Umbilical cord (tissue), 2 donors: ENCODE measurements at places on chromosomes 5 and 9. TPM values are rescaled to one million over a fixed set of nuclear protein-coding genes. Genes with fewer than 3 reads are reported as not detected.

The MCIDAS gene
- total RNA-seq, result not detected

DNA sequence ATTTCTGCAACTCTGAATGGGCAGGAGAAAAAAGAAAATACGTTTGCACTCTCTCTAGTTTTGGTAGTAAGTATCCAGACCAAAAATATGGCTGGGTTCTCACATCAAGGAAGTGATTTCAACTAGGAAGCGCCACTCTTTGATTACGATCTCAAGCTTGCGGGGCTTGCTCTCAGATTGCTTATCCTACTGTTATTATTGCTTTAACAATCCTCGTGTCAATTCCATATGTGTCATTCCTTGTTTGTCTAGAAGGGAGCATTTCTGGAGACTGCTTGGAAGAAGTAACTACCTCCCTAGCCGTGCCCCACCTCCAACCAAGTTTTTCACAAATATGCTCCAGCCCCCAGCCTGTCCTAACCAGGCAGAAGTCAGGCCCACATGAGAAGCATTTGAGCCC is 3.5 kb downstream of the PRUNE2 start:
- no peak for DNase-seq

DNA sequence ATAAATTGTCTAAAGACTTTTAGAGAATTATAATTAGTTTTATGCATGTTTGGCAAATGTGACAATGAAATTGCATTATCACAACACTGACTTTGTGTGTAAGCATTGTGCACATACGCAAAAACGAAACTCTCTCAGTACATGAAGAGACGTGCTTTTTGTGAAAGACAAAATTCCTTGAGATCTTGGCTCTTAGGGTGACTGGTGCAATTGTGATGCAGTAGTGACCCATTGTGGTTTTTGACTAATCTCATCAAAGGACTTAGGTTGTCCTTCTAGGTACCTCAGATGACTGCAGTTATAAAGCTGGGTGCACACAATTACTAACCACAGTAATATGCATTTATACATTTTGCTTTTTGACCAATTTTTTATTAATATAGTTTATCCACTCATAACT is 25.3 kb upstream of the TYRP1 start:
- DNase-seq, result no peak

The IFNK gene
- total RNA-seq, result 2.4 TPM

DNA sequence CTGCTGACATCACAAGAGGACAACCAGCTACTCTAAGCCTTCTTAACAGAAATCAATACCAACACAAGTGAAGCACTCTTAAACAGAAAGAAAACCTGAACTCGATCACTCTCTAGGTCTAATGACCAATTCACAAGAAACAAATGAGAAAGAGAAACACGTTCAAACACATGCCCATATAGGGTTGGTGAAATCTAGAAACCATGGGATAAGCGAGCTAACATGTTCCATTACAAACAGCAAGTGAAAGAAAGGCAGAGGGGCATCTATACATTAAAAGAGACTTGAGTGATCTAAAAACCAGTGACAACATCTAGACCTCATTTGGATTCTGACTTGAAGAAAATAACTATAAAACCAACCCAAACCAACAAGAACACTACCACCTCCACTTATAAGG is 74.9 kb upstream of the RETREG1 start:
- no peak for DNase-seq

DNA sequence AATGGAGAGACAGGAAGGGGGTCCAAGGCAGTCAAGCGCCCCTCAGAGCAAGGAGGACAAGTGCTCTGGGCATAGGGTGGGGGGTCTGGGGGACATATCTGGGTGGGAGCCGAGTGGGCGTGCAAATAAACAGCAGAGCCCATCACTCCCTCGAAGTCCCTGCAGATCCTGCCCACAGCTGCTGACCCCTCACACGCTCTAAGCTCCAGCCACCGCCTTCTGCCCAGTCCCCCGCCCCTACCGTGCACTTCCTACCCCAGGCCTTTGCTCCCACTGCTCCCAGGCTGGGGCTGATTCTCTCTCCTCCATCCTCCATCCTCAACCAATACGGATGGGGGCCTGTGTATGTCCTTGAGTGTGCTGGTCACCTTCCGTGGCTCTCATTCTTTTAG is 16.9 kb upstream of the ALDH1B1 start:
- no peak for DNase-seq

DNA sequence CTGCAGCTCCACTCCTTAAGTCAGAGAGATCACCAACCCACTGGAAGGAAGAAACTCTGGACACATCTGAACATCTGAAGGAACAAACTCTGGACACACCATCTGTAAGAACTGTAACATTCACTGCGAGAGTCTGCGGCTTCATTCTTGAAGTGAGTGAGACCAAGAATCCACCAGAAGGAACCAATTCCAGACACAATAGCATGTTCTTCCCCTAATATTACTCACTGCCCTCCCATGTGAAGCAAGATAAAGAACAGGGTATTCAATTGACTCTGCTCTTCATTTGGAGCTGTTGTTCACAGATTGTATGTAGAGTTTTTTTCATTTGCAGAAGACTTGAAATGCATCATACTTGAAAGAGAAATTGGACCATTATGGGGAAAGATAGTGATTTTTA is 10.8 kb downstream of the SAXO1 start:
- no peak for DNase-seq

The ELAVL2 gene
- 7.2 TPM for total RNA-seq

DNA sequence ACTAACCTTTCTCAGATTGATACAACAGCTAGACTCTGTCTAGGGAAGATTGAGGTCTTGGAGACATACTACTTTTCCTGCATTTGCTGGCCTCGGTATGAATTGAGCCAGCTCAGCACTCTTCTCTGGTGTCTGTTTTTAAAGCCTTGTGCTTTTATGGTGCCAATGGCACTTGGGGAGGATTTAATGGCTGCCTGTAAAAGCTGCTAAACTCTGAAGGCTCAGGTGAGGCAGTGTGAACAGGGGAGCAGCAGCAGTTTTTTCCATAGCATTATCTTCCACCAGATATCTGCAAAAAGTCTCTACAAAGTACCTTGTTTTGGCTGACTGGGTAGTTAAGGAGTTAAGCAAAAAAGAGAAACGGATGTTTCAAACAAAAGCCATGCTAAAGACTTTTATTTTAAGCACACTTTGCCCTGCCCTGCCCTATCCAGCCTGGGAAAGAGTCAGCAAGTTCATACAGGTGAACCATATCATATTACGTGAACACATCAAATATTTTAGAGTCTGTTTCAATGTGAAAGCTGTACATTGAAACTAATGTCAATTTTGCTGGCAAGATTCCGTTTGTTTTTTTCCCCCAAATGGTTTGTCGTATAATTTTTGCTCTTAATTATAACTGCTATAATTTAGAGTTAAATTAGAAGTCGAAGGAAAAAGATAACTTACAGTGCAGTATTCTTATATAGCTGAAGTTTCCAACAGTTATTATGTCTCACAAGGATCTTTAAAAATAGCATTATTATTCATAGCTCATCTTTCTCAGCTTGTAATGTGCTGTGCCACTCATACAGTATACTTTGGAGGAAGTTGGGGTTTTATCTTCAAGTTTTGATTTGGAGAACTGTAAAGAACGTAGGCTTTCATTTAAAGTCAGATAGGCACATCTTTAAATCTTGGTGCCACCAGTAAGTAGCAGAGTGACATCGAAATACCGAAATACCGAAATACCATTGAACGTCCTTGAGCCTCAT is 424.1 kb upstream of the CD180 start:
- DNase-seq, result peak; percentile 33

DNA sequence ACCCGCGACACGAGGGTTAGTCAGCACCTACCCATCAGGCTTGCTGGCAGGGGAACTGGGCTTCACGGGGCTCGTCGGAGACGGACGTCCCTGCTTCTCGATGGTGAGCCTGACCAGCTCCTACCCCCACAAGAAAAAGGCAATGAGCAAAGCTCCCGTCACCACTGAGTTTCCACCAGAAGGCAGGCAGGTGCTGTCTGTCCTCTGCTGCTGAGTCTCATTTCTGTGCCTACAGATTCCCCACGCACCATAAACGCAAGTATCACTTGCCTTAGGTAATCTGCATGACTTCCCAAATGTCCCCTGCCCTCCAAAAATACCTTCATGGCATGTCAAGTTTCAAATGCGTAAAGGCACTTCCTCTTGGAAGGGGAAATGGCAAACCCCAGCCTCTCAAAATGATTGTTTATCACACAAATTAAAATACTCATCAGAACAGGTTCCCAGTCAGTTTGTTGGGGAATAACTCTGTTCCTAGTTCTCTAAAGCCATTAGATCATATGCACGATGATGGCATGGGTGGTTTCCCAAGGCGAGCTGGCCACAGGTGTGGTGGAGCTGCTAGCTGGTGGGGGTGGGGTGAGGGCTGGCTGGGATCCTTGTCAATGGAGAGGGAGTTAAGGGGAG is 85.0 kb downstream of the PRRT1B start:
- DNase-seq, result no peak

- no peak for DNase-seq
These were observed 91.8 kb downstream of the SEMA5A start for GRCh38 chr5:9454012-9454481.

The PCDHB10 gene
- total RNA-seq, result 5.5 TPM

DNA sequence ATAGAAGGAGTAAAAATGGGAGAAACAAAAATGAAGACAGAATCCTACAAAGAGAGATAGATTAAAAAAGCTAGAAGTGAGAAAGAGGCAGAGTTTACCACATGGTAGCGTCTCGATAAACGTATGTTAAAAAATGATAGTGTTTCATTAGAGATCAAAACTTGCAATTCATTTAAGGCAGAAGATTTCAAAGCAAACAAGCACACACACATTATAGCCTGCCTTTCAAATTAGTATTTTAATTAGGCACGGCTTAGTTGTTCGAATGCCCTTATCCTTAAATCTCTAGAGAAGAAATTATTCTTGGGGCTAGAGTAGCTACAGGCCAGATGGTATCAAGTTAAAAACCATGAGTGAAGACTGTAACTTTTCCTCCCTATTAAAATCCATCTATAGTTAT is 6.0 kb downstream of the STOM start:
- no peak for DNase-seq

The ZNG1F gene
- 10.1 TPM for total RNA-seq

The IL4 gene
- not detected for total RNA-seq

DNA sequence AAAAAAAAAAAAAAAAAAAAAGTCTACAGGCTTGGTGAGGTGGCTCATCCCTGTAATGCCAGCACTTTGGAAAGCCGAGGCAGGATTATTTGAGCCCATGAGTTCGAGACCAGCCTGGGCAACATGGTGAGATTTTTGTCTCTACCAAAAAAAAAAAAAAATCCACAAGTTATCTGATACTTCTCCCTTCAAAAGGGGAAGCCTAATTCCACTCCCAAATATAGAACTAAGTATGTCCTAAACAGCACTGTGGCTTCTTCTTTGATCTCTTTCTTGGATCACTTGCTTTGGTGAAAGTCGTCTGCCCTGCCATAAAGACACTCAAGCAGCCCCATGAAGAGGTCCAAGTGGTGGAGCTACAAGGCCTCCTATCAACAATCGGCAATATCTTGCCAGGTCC is 18.8 kb upstream of the STING1 start:
- no peak for DNase-seq

DNA sequence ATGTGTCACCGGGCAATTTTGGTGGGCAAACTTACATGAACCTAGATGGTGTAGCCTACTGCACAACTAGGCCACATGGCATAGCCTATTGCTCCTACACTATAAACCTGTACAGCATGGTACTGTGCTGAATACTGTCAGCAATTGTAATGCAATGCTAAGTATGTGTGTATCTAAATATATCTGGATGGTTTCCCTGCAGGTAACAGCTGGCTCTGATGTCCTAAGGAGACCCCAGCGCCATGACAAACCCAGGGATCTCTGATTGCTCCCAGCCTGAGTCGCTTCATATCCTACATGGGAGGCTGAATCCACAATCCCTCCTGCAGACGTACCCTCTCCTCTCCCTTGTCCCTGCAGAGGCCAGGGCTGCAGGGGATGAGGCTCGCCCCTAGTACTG is 26.6 kb upstream of the TTLL11 start:
- no peak for DNase-seq

GRCh38 chr5:5040712-5041111 is 99.4 kb upstream of the ADAMTS16 start:
- DNase-seq, result no peak

GRCh38 chr9:84823421-84824271 is 154.1 kb downstream of the NTRK2 start:
- peak; percentile 40 for DNase-seq

DNA sequence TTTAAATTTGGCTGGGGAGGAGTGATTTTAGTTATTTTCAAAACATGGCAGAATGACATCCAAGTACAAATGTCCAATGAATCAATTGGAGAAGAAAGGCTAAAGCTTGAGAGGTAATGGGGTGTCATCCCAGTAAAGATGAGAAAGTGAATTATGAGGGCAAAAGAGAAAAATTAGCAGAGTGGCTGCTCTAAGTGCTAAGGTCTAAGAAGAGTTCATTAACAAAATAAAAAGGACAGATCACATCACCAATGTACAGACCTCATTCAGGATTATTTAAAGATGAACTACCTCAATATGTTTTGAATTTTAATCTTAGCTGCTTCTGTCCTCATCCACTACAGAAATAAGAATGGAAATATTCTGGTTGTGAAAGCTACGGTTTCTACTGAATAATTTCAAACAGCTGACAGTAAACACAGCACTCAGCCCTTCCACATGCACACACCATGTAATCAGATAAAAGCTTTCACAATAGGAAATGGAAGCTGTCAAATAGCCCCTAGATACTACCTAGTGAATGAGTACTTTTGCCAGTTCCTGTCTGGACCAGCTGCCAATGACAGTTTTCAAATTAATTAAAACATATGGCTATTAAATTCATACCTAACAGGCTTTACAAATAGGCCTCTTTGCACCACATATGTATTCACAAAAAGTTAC is 171.5 kb downstream of the SSBP2 start:
- no peak for DNase-seq

GRCh38 chr9:125902214-125902613 is 155.0 kb downstream of the PBX3 start:
- DNase-seq, result no peak

The ARID3C gene
- not detected for total RNA-seq

The CHSY3 gene
- total RNA-seq, result 105 TPM

DNA sequence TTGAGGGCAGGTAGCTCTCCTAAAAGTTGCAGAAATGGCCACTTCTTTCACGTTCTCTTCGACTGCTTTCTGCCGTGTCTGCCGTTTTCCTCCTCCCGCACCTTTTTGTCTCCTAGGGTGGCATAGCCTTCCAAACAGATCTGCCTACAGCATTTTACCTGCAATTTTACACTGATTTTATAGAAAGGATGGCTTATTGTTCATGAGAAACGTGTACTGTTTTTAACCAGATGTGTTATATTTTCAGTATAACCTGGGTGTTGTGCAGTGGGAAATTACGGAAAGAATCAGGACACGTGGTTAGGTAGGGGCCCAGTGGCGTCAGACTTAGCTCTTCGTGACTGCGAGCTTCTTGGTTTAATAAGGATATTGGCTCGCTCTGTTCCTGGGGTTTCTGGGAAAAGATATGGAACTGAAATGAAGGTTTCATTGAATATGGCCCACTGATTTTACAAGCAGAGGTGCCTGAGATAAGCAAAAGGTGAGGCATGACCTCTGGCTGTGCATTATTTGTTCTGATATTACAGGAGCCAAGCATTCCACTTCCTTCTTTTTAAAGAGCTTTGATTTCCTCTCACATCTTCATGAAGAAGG is 43.7 kb upstream of the PRSS3 start:
- no peak for DNase-seq

The NDUFS4 gene
- 71.3 TPM for total RNA-seq

GRCh38 chr5:154384480-154385235 is 61.1 kb upstream of the SAP30L start:
- no peak for DNase-seq

The PFDN1 gene
- total RNA-seq, result 62.8 TPM
